ENCODE measurements at places on chromosomes 16 and 17.

DNA sequence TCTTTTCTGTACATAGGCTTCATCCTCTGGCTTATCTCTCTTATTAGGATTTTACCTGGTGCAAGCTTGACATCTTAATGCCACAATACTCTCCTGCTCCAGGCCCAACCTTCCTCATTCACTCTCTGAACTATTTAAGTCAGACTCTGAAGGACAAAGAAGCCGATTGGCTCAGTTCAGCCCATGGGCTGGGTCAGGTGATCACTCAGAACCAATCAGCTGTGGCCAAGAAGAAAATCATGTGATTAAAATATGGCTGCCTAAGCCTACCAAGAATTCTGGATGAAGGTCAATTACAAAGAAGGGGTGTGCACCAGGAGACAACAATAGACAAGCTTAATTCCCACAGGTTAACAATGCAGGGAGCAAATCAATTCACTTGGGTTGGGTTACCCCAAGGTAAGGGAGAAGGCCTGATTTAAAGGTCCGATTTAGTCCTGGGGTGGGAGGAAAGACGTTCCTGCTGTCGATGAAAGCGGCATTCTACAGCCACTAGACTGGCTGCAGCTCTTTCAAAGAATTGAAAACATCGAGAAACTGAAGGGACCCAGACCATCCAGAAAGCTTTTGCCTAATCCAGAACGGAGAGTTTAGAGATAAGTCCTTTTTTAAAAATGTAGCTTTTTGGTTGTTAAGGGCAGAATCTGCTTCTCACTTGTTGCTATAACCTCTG lies 42.9 kb upstream of the NFAT5 start:
- DNase-seq = peak; percentile 64

- no peak for DNase-seq
These were observed 60.5 kb downstream of the TK2 start for GRCh38 chr16:66489385-66489784.

GRCh38 chr17:61389670-61390478 lies 9.8 kb upstream of the TBX2 start:
- no peak for DNase-seq

- DNase-seq = peak; percentile 46
These were observed 2.1 kb downstream of the VAT1 start for GRCh38 chr17:43020030-43020621.

- DNase-seq = peak; percentile 27
These were observed 7.5 kb downstream of the SCIMP start for GRCh38 chr17:5226940-5227878.

DNA sequence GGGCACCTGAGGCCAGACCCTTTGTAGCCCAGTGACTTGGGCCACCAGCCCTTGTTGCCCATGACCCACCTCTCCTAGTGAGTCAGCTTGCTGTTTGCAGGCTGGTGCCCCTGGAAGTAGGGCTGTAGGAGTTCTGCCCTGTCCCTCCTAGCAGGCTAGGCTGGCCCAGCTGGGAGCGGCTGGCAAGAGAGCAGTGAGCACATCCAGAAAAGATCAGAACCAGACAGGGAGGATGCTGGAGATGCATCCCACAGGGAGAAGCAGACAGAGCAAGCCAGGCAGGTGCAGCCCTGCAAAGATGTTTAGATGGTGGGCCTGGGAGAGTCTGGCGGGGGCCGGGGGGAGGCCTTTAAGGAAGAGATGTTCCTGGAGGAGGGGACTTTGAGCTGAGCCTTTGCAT lies 2.4 kb downstream of the SLC5A10 start:
- no peak for DNase-seq

DNA sequence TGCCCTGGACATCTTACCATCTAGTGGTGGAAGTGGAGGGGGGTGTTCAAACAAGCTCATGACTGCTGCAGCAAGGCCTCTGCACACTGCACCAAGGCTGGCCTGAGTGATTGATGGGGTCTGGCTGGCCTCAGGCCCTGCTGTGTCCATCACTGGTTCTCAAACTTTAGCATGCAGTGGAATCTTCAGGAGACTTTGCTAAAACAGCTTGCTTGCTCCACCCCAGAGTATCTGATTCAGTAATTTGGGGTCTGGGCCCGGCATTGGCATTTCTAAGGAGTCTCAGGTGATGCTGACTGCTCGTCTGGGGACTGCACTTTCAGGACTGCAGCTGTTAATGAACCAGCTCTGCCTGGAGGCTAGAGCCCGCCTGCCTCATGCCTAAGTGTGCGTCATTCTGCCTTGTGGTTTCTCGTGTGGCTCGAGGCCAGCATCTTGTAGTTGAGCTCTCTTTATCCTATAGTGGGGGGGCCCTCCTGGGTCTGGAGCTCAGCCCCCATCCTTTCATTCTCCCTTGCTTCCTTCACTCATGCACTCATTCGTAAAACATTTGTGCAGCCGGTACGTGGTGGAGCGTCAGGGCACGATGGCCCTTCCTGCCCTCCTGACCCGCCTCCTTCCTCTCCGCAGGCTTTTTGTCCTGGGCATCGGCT lies 4.1 kb downstream of the MGAT5B start:
- DNase-seq = peak; percentile 56

- no peak for DNase-seq
These were observed 105.5 kb downstream of the TNFRSF13B start for GRCh38 chr17:16866436-16866835.

DNA sequence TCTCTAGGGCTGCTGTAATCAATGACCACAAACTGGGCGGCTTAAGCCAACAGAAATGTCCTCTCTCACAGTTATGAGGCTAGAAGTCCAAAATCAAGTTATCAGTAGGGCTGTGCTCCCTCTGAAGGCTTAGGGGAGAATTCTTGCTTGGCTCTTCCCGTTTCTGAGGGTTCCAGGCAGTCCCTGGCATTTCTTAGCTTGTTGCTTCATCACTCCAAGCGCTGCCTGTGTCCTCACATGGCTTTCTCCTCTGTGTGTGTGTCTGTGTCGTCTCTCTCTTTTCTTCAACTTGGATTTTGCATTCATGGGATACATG lies 13.7 kb upstream of the CDC42EP4 start:
- peak; percentile 43 for DNase-seq

- DNase-seq = no peak
These were observed 327.3 kb upstream of the CDH8 start for GRCh38 chr16:62363501-62363900.

GRCh38 chr17:57902800-57903759 lies 52.1 kb downstream of the CUEDC1 start:
- DNase-seq = peak; percentile 93

GRCh38 chr17:16943541-16944333 lies 28.2 kb downstream of the TNFRSF13B start:
- no peak for DNase-seq

DNA sequence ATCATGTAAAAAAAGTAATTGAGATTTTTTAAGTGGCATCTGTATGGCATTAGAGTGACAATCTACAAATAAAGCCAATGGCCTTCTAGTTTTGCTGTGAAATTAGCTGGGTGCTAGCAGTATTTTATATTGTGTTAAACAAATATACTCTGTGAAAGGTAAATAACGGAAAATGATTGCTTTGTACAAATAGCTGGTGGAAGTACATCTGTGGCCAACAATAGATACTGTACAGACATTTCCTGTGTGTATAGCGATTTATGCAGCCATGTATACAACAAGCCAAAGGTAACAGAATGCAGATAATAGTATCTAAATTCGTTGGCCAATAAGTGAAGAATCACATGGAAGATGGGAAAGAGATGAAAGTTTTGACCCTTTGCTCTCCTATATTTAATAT lies 26.6 kb downstream of the IQCK start:
- no peak for DNase-seq

DNA sequence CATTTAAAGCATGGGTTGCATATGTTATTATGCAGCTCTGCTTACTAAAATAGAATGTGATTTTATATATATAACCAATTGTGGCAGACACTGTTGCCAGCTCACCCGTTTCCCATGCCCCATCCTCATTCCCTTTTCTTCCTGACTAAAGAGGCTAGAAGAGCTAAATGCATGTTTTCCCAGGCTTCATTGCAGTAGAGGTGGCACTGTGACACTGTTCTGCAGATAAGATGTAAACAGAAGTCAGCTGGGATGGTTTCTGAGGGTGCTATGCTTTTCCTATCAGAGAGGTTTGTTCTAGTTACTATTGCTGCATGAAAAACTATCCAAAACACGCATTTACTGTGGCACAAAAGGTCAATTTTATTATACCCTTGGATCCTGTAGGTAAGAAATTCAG lies 5.7 kb upstream of the TOB1 start:
- DNase-seq = no peak

- DNase-seq = peak; percentile 73
These were observed 47.7 kb downstream of the BEAN1 start for GRCh38 chr16:66474750-66475199.

GRCh38 chr17:42378959-42379594 lies 9.2 kb downstream of the STAT3 start:
- DNase-seq = no peak

DNA sequence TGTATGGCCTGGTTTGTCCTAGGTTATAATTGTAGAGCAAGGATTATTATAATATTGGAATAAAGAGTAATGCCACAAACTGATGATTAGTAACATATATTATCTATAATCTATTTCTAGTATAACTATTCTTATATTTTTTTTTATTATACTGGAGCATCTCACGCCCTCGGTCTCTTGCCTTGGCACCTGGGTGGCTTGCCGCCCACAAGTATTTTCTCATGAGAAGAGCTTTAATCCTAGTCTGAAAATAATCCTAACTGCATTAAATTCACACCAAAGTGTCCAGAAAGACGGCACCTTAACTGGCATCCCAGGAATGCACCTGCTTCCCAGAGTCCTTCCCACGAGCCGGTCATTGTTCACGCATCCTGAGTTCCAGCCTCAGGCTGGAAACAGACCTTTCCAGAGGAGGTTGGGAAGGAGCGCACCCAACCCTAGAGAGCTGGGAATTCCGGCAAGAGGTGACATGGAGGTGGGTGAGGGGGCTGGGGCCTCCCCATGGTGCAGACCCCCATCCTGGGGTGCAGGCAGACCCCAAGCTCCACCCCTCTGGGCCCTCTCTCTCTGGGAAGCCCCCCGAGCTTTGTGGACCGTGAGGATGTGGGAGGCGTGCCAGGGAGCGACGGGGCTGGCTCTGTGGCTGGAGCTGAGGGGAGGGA lies 15.9 kb downstream of the CHMP1A start:
- DNase-seq = no peak

GRCh38 chr16:81040842-81041241 lies 5.2 kb downstream of the ATMIN start:
- DNase-seq = no peak

DNA sequence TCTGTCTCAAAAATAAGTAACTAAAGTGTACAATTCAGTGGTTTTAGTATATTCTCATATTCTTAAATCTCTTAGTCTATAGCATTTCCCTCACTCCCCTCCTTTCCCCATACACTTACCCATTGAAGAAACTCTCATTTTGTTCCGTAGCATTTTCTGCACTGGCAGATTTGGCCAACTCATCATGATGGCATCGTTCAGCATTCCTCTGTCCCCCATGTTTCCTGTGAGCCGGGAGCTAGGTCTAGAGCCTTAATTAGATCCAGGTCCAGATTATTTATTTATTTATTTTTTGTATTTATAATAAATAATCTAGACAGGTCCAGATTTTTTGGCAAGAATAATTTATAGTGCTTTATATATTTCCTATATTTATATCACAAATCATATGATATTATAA lies 31.0 kb downstream of the HEATR3 start:
- DNase-seq = no peak

DNA sequence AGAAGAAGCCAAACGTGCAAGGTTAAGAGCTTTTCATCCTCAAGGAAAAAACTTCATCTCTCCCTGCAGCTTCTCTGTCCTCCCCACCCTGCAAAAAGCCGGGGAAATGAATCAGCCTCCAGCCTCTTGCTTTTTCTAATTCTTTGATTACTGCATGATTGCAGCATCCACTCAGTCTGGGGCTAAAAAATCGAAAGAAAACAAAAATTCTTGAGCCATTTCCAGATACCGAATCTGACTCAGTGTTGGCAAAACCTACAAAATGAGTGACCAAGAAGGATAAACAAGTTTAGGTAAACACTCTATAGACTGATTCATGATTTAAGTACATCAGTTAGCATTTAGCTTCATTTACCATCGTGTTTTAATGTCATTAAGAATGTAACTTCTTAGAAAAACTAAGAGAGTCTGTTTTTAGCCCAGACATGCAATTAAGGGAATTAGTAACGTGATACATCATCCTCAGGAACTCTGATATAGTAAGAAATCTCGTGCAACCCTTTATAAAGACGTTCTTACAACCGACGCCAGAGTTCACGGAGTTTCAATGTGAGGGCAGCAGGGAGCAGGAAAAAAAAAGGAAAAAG lies 287.3 kb upstream of the FOXF1 start:
- DNase-seq = no peak

DNA sequence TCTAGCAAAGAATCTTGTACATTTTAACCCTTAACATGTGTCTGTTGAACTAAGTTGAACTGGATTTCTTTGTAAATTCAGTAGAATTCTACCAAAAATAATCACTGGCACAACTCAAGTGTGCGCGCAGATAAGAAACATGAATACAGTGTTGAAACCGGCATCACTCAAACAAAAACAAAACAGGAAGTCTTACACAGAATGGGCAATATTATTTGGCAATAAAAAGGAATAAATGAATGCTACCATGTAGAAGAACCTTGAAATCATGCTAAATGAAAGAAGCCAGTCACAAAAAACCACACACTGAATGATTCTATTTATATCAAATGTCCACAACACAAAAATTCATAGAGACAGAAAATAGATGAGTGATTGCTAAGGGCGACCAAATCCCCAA lies 102.9 kb upstream of the ZFHX3 start:
- peak; percentile 19 for DNase-seq

DNA sequence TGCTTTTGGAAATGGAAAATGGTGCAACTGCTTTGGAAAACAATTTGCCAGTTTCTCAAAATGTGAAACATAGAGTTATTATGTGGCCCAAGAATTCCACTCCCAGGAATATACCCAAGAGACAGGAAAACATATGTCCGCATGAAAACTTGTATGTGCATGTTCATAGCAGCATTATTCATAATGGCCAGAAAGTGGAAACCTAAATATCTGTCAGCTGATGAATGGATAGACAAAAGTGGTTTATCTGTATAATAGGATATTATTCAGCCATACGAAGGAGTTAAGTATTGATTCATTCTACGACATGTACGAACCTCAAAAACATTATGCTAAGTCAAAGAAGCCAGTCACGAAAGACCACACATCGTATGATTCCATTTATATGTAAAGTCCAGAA lies 7.7 kb upstream of the COTL1 start:
- DNase-seq = no peak

All from MV-4-11 (cell line).